ENCODE measurements at places on chromosomes 11 and 22. TPM values are rescaled to one million over a fixed set of nuclear protein-coding genes. Genes with fewer than 3 reads are reported as not detected.

DNA sequence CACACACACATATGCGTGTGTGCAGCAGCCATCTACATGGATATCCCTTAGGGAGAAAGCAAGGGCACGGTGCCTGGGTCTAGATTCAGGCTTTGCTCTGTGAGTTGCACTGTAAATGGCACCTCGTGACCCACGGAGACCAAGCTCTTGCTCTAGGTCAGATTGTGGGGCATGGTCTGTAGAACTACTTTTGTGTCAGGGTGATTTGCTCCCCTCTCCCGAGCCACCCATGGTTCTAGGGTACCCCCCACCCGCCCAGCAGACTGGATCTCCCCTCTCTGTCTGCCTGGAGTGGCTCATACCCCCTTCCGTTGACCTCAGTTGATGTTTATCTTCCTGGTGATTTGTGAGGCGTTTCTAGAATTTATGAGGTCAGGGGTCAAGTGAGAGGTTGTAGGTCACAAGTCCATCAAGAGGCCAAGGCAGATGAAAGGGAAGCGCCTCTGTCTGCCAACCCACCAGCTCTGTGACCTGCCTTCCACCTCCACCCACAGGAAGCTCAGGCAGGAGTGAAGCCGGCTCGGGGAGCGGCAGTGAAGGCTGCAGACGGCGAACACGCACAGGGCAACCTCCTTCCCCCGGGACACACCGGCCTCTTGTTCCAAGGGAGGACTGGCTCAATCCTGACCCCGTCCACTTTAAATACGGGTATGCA, 76.2 kb upstream of the TTLL12 start:
- peak; percentile 25 for DNase-seq

Gene CRYBB3
- total RNA-seq = not detected

DNA sequence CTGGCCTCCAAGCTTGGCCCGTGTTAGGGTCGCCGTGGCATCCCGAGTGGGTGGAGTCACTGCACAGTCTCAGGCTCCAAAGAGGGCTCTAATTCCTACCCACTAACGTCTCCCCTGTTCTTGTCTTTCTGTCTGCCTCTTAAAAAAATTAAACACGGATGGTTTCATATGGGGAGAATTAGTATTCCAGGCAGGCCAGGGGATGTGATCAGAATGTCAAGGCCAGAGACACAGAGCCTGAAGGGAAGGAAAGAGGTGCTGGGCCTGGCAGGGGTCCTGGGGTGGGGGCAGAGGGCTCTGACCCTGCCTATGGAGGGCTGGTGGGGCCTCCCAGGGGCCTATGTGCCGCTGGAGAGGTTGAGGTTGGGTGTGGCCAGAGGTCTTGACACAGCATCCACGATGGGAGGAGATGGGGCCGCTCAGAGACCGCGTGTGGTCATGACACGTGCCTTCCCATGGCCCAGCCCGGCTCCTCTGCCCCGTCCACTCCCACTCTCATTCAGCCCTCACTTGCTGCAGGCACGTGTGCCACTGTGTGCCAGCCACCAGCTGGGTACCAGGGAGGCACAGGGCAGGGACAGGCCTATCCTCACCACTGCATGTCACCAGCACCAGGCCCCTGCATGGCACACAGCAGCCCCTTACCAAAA, 56.5 kb downstream of the FLRT1 start:
- peak; percentile 34 for DNase-seq

DNA sequence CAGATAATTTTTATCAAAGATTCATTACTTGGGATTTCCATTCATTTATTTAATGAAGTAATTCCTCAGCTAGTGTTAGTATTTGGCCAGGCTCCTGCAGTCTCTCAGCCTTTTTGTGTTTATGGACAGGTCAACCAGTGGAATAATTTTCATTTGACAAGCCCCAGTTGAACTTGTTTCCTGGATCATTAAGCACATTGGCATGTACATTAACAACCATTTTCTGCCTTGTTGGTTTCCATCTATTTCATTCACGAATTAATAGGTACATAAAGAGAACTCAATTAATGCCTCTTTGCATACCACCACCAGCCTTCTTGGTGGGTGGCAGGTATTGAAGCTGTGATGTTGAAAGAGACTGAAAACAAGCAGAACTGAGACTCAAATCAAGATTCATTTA, 745.2 kb downstream of the KCNA4 start:
- no peak for DNase-seq

Gene SYT9
- not detected for total RNA-seq

DNA sequence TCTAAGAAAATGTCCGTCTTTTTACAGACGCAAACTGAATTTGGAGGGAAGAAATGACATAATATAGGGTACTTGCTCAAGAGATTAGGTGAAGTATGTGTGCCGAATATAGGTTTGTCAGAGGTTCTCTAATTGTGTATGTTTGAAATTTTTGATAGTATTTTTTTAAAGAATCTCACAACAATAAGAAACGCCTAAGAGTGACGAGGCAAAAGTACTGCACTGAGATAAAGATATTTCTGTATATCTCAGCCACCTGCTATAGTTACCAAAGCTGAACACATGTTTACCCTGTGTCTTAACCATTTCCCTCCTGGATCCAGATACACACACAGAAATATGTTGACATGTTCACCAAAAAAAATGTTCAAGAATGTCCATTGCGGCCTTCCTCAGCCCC, 92.0 kb downstream of the PRMT3 start:
- peak; percentile 26 for DNase-seq

DNA sequence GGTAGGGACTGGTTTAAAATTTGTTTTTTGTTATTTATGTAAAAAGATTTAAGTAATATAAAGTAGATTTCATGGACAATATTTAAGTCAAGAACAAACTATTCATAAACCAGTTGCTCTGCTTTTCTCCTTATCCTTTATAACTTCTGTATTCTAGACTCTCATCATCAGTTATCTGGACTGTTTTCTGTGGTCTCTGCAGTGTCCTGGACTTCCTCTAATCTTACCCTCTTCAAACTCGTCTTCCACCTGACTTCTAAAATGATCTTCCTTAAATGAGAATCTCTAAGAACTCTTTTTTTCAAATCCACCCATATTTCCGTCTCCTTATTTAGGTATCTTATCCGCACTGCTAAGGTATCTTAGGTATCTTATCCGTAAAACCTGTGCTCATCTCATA, 8.1 kb downstream of the RRM1 start:
- no peak for DNase-seq

- no peak for DNase-seq
Measured at GRCh38 chr11:134392953-134393615, 19.0 kb downstream of the B3GAT1 start.

Gene BSX
- not detected for total RNA-seq

GRCh38 chr11:109547356-109548027, 125.5 kb downstream of the C11orf87 start:
- no peak for DNase-seq

DNA sequence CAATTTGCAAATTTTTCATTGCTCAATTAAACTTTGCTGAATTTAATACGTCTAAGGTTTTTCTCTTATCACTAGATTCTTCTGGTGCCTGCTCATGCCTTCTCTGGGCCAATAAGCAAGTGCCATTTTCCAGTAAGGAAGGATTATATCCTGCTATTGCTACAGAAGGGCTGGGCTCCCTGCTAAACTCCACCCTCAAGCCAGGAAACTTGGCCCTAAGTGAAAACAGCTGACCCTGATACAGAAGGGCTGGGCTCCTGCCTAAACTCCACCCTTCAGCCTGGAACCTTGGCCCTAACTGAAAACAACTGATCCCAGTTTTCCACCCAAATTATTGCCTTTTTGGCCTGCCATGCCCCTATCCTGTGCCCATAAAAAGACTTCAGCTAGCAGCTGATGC, 385.3 kb downstream of the DYNC2H1 start:
- DNase-seq = no peak

- DNase-seq = peak; percentile 59
Measured at GRCh38 chr11:64753380-64754123, 6.2 kb downstream of the PYGM start.

- no peak for DNase-seq
Measured at GRCh38 chr22:30825711-30826505, 131.2 kb downstream of the OSBP2 start.

- DNase-seq = no peak
Measured at GRCh38 chr11:65657426-65657825, 5.3 kb downstream of the RELA start.

Gene RIC3
- total RNA-seq = 0.16 TPM

DNA sequence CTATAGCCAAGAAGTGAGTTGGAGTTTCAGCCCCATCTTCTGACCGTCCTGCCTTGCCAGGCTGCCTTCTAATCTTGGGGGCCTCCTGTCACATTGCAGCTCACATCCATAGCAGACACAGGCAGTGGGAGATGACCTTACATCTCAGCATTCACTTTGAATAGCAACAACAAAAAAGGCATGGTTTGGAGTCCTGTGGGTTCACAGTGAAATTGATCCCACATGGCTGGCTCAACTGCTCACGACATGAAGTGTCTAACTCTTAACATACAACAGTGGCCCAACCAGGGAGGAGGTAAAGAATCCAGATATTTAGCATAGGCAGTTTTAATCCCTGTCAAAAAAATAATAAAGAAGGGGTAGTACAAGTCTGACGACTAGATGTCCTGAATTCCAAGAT, 38.1 kb downstream of the DBX1 start:
- DNase-seq = no peak

Gene ME3
- not detected for total RNA-seq

GRCh38 chr11:19849107-19849789, 136.6 kb downstream of the NAV2 start:
- DNase-seq = no peak

DNA sequence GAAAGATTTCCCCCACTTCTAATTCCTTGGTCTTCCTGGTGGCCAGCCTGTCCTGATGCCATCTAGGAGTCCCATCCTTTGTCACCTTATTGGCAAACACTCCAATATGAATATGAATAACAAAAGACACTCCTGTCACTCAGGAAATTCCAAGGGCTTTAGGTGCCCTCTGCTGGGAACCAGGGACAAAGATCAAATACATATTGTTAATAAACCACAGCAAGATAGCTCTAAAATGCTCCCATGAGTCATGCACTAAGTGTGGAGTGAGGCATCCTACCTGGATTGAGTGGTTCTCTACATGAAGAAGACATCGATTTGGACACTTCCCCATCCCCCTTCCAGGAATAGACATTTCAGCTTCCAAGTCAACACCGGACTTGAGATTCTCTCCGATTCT, 823.6 kb downstream of the TBC1D22A start:
- DNase-seq = no peak

DNA sequence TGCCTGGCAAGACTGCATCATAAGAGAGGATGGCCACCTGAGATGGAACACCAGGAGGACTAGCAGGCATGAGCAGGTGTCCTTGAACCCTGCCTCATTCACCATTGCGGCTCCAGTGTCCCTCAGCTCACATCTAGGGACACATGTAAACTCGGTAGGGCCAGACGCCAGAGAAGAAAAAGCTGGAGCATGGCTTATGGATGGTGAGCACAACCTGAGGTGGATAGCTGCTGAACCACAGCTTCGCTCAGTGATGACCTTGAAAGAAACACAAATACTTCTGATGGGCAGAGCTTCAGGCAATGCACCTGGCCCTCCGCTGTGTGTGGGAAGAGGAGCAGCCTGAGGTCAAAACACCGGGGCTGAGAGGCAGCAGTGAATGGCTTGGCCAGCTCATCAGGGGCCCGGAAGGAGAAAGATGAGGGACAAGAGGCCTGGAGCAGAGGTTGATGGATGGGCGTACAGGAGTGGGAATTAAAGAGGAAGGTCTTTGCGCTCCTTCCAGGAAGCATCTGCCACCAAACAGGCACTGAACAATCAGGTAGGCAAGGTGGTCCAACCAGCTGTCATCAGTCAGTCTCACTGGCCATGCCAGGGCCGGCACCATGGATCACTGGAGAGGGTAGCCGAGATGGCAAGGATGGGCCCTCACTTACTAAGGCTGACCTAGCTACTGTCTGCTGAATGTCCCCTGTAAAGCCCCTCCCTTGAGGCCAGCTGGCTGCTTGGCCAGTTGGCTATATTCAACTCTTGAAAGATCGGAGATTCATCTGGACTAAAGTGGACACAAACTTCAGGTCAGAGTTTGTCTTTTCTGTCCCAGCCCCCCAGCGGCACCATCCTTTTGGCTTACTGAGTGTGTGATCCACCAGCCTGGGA, 89.7 kb downstream of the MYEOV start:
- DNase-seq = no peak

DNA sequence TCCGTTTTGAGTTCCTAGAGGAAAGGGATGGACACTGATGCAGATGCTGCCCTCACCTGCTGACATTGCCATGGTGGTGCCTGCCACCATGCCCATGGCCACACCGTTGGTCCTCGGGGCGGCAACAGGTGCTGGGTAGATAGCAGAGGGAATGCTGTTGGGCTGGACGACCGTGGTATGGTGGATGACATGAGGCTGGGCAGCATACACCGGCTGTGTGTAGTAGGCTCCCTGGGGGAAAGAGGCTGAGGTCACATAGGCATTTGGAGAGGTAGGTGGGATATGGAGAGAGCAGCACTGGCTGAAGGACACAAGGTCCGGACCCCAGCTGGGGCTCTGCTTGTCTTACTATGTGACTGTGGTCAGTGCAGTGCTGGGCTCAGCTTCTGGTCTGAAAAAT, 33.2 kb downstream of the RELT start:
- DNase-seq = no peak

DNA sequence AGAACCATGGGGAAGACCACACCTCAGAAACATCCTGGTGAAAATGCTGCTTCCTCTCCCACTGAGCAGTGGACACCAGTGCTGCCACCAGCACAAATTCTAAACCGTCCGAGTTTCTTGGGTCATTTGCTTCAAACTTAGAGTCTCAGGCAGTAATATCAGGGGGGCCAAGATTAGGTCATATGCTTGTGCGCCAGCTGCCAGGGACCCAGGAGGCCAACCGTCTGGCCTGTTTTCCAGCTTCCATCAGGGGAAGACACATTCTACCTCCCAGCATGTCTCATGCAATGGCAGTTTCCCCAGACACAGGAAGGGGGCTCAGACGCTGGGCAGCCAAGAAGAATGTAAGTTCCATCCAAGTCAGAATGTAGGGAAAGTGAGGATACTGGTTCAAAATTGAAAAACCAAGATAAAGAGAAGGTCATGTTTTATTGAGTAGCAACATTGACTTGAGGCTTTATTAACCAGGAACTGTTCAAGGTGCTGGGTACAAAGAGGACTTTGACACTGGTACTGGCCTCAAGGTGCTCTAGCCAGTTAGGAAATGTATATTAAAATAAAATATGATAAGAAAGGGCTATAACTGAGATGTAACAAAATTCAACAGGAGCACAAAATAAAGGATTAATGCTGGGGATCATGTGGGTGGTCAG, 59.7 kb upstream of the EED start:
- DNase-seq = no peak

- DNase-seq = no peak
Measured at GRCh38 chr11:119153049-119153818, 4.4 kb downstream of the ABCG4 start.

- no peak for DNase-seq
Measured at GRCh38 chr11:110773442-110773841, 61.2 kb upstream of the ARHGAP20 start.

Measured in K562 (cell line).